ENCODE measurements at places on chromosomes 5 and 9.

GRCh38 chr9:111038331-111039230 is at the start of gene LPAR1:
TSS of gene LPAR1 (minus strand) at chr9:111038470. CDS start at chr9:110972117, 66,353 bp downstream.
- DNase-seq: no peak

GRCh38 chr5:155905364-155905763 is 421.6 kb upstream of the SGCD start:
- no peak for DNase-seq

DNA sequence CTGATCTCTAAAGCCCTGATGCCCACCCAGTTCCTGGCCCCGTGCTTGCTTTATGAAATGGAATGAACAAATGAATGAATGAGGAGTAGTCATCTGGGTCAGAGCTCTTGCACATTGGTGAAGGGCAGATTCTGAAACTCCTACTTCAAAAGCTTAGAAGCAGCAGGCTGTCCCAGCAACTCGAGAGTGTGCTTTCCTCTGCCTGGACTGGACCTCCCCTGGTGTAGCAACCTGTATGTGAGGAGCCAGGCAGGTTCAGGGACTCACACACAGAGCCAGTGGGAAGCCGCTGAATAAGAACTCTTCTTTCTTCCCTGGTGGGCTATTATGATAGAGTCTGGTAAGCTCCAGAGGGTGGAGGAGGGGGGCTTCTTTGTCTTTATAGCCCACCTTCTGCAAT is 396.4 kb downstream of the CDK5RAP2 start:
- no peak for DNase-seq

DNA sequence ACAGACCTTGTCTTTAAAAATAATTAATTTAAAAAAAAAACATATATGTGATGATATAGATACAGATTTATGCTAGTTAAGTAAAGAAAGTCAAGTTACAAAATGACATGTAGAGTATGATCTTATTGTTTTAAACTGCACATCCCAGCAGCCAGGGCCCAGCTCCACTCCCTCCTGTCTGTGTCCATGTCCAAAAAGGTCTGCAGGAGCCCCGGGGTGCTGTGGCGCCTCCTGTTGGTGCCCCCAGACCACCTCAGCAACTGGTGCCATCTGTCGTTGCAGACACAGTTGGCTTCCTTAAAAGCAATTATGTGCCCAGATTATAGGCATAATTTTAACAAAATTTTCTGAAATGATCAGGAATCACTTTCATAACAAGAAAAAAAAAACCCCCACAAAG is 33.3 kb downstream of the IPPK start:
- DNase-seq: no peak

- no peak for DNase-seq
These were observed 18.9 kb upstream of the MEGF9 start for GRCh38 chr9:120733190-120733589.

- DNase-seq: no peak
These were observed 34.0 kb upstream of the LURAP1L start for GRCh38 chr9:12740845-12741244.

- DNase-seq: no peak
These were observed 58.0 kb downstream of the PTPN3 start for GRCh38 chr9:109440117-109440515.

- DNase-seq: no peak
These were observed 33.0 kb upstream of the RASGRF2 start for GRCh38 chr5:80926979-80927656.

DNA sequence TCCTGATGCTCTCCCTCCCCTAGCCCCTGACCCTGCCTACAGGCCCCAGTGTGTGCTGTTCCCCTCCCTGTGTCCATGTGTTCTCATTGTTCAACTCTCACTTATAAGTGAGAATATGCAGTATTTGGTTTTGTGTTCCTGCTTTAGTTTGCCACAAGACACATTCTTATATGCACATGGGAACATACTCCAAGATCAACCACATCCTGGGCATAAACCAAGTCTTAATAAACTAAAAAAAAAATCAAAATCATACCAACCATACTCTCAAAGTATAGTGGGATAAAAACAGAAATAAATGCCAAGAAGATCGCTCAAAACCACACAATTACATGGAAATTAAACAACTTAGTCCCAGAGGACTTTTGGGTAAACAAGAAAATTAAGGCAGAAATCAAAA is 11.2 kb upstream of the ZCCHC9 start:
- no peak for DNase-seq

DNA sequence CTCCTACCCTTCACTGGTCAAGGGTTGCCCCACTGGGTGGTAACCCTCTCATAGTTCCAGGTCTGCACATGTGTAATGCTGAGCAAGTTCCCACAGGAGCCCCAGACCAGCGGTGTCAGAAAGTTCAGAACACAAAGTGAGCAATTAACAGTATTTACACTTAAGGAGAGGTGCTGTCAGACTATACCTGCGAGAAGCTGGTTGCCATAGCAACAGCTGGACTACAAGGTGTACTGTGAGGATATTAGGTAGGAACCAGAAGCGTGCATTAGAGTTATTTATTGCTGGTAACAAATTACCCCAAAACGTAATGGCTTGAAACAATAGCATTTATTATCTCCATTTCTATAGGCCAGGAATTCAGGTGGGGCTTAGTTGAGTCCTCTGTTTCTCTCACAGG is 317.0 kb upstream of the RPS23 start:
- no peak for DNase-seq

GRCh38 chr9:134730011-134730760 is 88.6 kb downstream of the COL5A1 start:
- DNase-seq: no peak

DNA sequence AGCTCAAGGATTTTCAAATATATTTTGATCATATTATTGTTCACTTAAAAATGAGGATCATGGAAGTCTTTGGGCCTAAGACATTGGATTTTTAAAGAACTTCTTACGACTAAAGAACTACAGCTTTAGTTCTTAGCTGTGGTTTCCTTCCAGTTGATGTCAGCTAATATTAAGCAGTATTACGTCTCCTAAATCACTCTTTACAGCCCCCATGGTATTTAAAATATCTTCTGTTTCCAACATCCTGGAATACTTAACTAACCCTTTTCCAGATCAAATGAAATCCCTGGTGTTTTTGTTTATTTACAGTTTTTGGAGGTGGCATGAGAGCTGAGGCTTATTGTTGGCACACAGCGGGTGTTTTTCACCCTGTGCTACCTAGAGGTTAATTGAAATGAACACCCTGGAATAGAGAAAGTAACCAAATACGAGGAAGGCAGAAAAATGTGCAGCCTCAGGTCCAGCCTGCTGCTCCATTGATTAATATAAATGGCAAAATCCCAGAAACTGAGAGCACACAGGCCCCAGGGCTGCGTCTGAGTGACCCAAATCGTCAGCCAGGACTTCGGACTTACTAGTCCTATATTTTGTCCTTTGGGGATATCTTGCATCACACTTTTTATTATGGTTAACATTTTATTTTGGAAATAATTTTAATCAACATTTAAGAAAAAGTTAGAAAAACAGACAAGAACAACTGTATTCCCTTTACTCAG is 52.3 kb upstream of the ICE1 start:
- no peak for DNase-seq

DNA sequence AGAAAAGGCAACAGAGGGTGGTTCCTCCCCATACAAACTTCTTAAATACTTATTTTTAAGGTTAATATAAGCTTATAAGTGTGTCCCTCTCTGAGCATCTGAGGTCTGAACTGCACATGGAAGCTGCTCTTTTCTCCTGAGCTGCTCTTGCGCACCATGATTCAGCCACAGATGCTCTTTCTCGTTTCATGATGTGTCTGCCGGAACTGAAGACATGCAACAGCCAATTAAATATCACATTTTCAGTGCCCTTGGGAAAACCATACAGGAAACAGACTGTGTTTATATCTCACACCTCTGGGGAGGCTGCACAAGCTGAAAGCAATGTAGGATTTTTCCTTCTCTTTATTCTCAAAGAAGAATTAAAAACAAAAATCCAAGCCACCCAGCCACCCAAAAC is 96.8 kb upstream of the NREP start:
- DNase-seq: no peak

GRCh38 chr9:109725460-109725859 is 54.5 kb upstream of the PALM2AKAP2 start:
- DNase-seq: no peak

DNA sequence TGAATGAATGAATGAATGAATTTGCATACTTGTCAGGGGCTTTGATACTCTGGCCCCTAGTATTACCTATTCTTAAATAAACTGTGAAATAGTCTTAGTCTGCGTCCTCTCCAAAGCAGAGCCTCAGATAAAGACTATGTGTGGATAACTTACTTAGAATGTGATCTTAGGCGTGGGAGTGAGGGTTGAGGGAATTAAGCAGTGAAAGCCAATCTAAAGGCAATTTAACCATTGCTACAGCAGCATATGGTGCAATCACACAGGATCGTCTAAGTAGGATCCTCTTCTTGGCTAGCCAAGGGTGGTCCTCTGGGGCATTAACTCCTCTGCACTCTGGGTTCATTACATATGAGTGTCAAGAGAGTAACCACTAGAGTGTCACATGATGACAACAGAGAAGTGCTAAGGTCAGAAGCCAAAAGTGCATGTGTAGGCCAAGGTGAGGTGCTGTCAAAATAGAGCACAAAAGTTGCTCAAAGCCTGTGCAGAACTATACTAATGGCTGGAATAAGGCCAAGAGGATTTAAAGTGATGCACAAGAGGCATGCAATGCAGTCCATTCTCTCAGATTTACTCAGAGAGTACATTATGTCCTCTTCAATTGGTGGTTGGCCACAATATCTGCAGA is 274.4 kb upstream of the SEMA6A start:
- no peak for DNase-seq

- DNase-seq: no peak
These were observed 73.3 kb upstream of the PRRC1 start for GRCh38 chr5:127444171-127444570.

DNA sequence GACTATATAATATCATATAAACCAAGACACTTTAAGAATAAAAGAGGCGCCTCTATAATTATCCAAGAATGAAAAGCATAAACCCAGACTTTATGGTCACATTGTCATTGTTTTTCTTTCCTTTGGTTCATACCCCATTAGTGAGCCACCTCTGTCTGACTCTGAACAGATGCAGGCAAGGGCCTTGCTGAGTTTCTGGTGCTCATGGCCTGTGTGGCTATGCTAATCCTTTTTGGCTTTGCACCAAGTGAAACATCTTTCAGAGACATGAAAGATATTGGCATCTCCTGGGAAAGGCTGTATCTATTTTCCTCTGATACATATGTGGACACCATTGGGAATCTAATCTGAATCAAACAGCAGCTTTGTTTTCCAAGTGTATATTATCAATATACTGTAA is 222.5 kb downstream of the CHSY3 start:
- no peak for DNase-seq

DNA sequence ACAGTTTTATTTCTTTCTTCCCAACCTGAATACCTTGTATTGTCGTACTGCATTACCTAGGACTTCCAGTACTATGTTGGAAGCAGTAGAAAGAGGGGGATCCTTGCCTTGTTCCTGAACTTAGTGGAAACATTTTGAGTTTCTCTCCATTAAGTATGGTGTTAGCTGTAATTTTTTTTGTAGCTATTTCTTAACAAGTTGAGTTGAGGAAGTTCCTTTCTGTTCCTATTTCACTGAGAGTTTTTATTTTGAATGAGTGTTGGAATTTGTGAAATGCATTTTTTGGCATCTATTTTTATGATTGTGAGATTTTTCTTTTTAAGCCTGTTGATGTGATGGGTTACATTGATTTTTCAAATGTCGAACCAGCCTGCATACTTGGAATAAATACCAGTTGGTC is 49.0 kb downstream of the FSD1L start:
- DNase-seq: no peak

GRCh38 chr5:140145818-140146522 is 20.2 kb downstream of the IGIP start:
- peak; percentile 70 for DNase-seq

- DNase-seq: no peak
These were observed 26.0 kb downstream of the ADAMTSL1 start for GRCh38 chr9:18499980-18500379.

GRCh38 chr5:34735491-34736426 is 79.6 kb downstream of the RAI14 start:
- DNase-seq: no peak

- DNase-seq: no peak
These were observed 153.5 kb upstream of the TNPO1 start for GRCh38 chr5:72662936-72663335.

DNA sequence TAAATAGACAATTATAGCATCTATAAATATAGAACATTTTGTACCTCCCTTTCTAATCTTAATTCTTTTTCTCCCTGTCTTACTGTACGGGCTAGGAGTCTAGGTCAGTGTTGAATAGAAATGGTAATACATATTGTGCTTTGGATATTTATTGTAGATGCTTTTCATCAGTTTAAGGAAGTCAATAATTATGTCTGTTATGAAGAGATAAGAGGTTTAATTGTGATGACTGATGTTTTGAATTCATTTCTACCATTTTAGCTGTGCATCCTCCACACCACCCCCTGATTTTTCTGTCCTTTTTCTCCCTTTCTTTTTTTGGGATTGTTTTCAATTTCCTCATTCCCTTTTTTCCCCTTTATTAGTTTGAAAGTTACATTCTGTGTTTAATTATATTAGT is 95.8 kb downstream of the DOCK2 start:
- no peak for DNase-seq

- DNase-seq: no peak
These were observed 239.4 kb downstream of the NSG2 start for GRCh38 chr5:174284873-174285272.

DNA sequence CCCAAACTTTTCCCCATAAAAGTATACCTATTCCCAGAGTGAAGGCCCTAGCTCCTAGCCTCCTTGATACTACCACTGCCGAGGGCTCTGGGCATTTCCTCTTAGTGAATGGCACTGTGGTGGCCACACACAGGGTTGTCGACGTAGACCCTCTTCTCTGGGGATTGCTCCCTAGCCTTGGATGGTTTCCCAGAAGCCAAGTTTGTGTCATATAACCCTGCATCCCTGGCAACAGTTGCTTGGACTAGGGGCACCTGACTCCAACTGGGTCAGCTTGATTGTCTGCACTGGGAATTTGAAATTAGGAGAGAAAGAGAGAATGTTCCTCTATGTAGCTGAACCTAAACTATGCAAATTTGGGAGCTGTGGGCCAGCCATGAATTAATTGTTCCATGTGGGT is 32.3 kb upstream of the KIF2A start:
- no peak for DNase-seq

- DNase-seq: no peak
These were observed 285.2 kb downstream of the EBF1 start for GRCh38 chr5:158814521-158814920.

DNA sequence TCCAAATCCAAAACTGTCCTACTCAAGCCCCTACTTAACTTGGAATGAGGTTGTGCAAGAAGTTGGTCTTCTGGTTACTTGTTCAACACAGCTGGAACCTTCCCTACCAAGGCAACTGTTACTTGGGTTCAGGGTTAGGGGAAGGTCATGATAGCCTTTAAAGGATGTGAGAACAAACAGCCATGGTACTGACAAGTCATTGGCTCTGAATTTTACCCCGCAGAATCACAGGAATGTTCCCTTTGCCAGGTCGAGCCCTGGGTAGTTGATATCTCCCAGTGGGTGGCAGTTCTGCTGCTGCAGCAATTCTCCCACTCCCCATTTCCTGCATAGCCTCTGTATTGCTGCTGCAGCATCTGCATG is 396.1 kb upstream of the MPDZ start:
- DNase-seq: no peak

GRCh38 chr5:88226881-88227450 is 41.7 kb downstream of the TMEM161B start:
- DNase-seq: no peak

- no peak for DNase-seq
These were observed 68.1 kb downstream of the RNF38 start for GRCh38 chr9:36332006-36332405.

GRCh38 chr9:77750284-77750683 is 102.2 kb upstream of the GNA14 start:
- no peak for DNase-seq

- DNase-seq: no peak
These were observed 75.6 kb downstream of the PRRT1B start for GRCh38 chr9:131620764-131621520.
